ENCODE measurements at places on chromosomes 3 and 15.

DNA sequence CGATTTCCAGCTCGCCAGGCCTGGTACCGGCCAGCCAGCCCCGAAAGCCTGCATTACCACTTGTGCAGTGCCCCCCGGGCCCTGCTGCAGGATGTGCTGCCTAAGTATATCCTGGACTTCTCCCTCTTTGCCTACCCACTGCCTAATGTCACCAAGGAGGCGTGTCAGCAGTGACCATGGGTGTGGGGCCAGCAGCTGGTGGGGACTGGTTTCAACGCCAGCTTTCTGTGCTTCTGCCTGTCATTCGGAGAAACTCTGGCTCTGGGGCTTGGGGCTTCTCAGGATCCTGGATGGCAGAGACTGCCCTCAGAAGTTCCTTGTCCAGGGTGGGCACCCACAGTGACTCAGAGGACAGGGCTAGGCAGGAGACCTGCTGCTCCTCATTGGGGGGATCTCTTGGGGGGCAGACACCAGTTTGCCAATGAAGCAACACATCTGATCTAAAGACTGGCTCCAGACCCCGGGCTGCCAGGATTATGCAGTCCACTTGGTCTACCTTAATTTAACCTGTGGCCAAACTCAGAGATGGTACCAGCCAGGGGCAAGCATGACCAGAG, 1.5 kb downstream of the CHST14 start:
- no peak for DNase-seq

GRCh38 chr3:177597311-177598096, 400.2 kb upstream of the TBL1XR1 start:
- DNase-seq = no peak

- no peak for DNase-seq
These were observed 280.4 kb downstream of the RAP2B start for GRCh38 chr3:153442386-153442785.

- no peak for DNase-seq
These were observed 33.7 kb upstream of the MAGEF1 start for GRCh38 chr3:184745526-184745925.

DNA sequence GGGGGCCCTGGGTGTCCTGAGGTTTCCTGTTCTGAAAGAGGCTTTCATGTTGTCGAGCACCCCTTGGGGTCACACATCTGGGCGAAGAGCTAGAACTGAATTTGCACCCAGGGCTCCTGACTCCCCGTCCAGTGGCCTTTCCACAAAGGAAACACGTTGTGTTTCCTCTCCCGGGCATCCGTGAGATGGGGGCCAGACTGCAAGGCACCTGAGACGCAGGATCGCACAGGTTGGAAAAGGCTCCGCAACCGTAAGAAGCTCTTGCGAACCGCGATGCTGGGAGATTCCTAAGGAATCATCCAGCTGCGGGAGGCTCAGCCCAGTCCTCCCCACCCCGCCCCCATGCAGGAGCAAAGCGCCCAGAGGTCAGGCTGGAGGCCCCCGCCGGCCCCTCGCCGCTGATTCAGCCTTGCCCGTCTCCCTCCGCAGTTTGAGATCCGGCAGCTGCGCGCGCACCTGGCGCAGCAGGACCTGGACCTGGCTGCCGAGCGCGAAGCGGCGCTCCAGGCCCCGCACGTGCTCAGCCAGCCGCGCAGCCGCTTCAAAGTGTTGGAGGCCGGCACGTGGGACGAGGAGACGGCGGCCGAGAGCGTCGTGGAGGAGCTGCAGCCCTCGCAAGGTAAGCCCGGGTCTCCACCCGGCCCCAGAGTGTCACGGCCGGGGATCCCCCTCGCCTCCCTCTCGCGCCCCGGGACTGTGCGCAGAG, 119.6 kb downstream of the ETFA start:
- no peak for DNase-seq

GRCh38 chr3:4385201-4385600, 81.9 kb downstream of the SUMF1 start:
- DNase-seq = no peak

- no peak for DNase-seq
These were observed 69.1 kb downstream of the CHCHD6 start for GRCh38 chr3:126773167-126773566.

DNA sequence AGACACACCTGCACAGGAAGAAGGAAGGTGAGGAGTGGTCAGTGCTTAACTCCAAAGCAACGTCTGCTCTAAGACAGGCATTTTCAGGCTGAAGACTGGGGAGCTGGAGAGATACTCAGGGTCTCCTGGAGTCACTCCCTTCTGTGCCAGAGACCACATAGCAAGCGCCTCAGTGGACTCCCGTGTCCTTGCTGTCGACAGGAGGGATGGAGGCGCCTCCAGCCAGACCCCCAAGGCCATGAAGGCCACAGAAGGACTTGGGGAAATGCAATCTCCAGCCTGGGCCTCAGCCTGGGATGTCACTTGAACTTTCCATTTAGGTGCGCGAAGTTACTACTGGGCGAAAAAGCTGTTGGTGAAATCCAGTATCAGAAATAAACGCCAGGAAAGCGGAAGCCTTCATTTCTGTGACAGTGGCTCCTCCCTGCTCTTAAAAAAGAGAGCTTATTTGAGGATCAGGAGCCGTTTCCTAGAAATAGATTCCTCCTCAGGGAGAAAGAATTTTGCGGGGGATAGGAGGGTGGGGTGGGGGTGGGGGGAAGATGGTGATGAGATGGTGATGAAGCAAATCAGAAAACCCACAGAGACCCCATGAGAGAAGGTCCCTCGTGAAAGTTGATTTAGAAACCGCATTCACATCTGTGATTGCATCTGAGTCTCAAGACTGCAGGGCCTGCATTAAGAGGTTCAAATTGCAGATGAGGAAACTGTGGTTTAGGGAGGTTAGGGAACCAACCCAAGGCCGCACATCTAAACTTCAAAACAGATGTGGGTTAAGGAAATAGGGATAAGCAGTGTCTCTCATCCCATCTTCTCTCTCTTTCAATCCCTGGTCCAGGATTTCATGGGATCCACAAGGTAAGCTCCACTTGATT, 78.8 kb downstream of the ATP2B2 start:
- DNase-seq = no peak

DNA sequence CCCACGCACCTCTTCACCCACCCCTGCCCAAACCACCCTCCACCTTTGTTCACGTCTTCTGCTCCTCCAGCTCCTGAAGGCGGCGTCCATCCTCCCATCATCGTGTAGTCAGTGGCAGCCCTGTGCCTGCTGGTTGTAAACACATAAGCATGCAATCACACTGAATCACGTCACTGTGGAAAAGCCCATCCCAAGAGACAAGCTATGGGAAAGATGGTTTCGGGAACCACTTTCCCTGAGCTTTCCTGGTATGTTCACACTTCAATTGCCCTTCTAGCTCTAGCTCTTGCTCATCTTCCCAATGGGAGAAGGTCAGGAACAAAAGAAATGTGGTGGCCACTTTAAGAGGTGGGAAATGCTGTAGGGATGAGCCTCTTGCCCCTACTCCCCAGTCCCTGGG, 14.4 kb upstream of the GOLGA8J start:
- no peak for DNase-seq

- DNase-seq = no peak
These were observed 342.4 kb downstream of the RORA start for GRCh38 chr15:60886680-60887079.

DNA sequence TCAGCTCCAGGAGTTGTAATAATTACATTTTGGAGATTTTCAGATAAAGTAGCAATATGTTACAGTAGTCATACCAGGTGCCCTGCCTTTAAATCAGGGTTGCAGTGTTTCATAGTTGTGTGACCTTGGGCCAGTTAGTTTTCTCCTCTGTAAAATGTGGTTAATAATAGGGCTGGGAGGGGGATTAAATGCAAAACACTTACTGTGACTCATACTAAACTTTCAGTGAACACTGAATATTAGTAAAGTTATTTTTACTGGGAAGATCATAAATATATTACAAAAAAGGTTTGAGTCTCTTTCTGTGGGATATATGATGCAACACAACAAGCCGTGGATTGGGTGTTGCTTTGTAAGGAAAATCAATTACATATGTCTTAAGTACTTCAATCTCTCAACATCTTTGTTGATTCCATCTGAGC, 1.1 kb upstream of the EBLN2 start:
- no peak for DNase-seq

GRCh38 chr15:75750261-75751050, 37.8 kb upstream of the CSPG4 start:
- no peak for DNase-seq

- no peak for DNase-seq
These were observed 220.5 kb upstream of the LRRN1 start for GRCh38 chr3:3578718-3579117.

- no peak for DNase-seq
These were observed 9.4 kb upstream of the PARP6 start for GRCh38 chr15:72281713-72282112.

DNA sequence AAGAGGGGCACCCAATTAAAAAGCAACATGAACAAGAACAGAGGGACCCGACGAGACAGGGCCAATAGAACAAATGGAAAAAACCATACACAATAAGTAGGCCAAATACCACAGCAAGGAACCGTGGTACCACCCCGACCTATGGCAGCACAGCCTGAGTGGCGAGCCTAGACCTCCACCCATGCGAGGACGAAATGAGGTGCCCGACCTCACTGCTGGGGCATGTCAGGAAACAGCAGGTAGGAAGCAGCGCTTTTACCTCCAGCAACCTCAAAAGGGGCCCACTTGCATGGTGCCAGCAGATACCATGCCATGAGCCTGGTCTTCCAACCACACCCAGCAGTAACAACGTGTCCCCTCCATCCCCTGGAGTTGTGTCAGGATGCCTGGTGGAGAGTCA, 77.9 kb downstream of the PCSK6 start:
- DNase-seq = no peak

GRCh38 chr3:160486459-160486869, 36.9 kb upstream of the TRIM59 start:
- DNase-seq = no peak

DNA sequence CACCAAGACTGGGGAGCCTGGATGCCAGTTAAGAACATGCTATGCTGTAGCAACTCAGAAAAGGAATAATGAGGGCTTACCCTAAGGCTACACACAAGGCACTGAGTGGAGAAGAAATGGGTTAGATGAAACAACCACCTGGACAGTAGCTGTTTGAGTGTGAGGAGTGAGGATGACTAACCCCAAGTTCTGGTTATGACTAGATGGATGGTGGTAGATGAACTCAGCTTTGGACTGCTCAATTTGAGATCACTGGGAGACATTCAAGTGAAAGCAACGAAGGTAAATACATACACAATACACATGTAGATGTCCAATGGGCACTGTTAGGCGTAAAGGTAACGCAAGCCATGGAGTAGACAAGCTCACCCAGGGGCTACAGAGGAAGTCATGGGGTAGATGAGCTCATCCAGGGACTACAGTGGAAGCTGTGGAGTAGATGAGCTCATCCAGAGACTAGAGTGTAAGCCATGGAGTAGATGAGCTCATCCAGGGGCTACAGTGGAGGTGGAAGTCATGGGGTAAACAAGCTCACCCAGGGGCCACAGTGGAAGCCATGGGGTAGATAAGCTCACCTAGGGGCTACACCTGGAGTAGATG, 98.3 kb downstream of the ANO10 start:
- DNase-seq = no peak

DNA sequence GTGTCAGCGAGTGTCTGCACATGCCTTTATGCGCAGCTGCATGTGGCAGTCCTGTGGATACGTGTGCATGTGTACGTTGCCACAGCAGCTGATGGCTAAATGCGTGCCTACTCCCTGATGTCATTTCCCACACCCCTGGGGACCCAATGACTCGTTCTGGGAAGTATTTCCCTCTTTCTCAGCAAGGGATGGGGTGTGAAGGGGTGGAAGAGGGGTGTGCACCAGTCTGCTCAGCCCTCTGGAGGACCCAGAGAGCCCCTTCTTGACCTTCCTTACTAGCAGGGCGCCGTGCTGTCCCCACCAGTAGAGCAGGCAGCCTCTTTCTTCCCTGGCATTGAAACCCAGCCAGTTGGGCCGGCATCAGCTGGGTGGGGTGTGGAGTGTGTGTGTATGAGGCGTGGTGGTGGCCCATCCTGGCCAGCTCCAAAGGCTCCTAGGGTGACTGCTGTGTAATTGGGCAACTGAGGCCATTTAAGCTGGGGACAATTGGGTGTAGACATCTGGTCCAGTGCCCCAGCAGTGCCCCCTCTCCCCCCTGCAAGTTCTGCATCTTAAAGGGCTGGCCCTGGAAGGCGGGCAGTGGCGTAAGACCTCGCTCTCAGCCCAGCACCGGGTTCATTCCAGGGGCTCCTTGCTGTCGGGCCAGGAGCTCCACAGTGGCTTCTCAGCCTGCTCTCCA, 19.2 kb downstream of the SNX33 start:
- no peak for DNase-seq

All from stimulated activated CD8-positive, alpha-beta memory T cell treated with anti-CD3 and anti-CD28 coated beads, Interleukin-12 subunit alpha, Interleukin-12 subunit beta, amount 100 ng/mL, for 1 hour (primary cell).